ENCODE measurements at places on chromosomes 11 and 22.

- DNase-seq: no peak
Observed at GRCh38 chr11:84383576-84383975, 1097.4 kb upstream of the CCDC90B start.

DNA sequence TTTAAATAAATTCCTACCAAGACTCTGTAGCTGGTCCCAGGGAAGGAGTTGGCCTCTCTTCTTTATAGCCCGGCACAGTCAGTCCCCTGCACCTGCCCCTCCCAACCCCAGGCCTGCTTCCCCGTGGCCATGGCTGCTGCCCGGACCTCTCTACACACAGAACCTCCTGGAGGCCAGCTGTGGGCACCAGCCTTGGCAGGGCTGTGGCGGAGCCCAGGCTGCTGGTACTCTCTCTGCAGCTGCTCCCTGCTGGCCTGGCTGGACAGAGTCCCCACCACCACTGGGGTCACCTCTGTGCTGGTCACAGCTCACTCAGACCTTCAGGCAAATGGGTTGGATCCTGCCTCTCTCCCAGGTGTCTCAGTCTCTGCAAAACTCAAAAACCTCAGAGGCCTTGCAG, 69.3 kb downstream of the LRP5 start:
- DNase-seq: no peak

DNA sequence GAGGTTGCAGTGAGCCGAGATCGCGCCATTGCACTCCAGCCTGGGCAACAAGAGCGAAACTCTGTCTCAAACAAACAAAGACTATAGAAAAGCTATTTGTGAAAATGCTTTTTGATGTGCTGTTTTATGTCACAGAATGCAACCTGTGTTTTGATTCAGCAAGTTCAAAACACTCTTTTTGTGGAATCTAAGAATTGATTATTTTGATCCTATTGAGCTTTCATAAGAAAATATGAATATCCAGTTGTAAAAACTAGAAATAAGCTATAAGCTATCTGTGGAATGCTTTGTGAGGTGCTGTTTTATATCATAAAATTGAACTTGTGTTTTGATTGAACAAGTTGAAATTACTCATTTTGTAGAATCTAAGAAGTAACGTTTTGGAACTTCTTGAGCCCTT, 110.7 kb upstream of the VPREB1 start:
- no peak for DNase-seq

GRCh38 chr11:10317151-10317755, 12.4 kb downstream of the ADM start:
- no peak for DNase-seq

GRCh38 chr11:44199298-44199697, 103.8 kb downstream of the EXT2 start:
- DNase-seq: no peak

GRCh38 chr11:130449310-130449990, 1.0 kb downstream of the ADAMTS15 start:
- no peak for DNase-seq

- no peak for DNase-seq
Observed at GRCh38 chr22:34866495-34867131, 199.3 kb upstream of the ISX start.

Measured in cerebellum (tissue), 4 donors.